K562 (cell line): ENCODE measurements at places on chromosomes 2 and 18.

DNA sequence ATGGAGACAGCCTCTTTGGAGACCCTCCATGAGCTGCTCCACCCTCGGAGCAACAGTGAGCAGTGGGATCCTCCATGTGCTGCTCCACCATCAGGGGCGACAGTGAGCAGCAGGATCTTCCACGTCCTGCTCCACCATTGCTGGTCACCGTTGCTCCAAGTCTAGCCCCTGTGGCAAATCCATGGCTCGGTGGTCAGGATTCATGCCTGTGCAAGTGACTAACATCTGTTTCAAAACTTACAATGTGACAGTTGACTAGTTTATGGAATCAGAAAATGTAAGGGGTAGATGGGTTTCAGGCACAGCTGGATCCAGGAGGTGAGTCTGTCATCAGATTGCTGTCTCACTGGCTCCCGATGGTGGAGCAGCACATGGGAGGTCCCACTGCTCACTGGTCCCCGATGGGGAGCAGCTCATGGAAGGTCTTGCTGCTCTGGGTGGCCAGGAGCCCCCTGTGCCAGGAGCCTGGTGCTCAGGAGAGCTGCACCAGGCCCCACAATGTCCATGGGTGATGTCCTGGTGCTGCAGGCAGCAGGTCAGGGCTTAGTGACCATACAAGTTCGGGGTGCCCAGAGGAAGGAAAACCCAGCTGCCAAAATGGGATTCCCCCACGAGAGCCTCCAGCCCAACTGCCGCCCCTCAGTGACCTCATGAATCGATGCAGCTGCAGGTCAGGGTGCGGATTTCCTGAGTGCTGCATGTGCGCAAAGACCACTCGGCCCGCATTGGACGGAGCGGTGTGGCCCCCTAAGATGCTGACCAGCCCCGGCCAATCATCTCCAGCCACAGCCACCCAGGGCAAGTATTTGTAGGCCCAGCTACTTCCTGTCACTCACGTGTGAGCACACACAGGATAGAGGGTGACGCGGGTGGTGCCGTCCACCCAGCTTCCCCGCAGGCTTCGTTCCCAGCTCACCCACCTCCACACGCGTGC is 116.5 kb upstream of the OTOS start:
- no peak for DNase-seq
- H3K4me3 ChIP-seq, result no peak overlapping the region
- no peaks in the 10 kb centered on the region for H3K36me3 ChIP-seq
- H3K27ac ChIP-seq, result no peak overlapping the region
- H3K27me3 ChIP-seq, result peaks cover 10% of the 10 kb centered on the region; the same call in 1 of the 2 replicates

DNA sequence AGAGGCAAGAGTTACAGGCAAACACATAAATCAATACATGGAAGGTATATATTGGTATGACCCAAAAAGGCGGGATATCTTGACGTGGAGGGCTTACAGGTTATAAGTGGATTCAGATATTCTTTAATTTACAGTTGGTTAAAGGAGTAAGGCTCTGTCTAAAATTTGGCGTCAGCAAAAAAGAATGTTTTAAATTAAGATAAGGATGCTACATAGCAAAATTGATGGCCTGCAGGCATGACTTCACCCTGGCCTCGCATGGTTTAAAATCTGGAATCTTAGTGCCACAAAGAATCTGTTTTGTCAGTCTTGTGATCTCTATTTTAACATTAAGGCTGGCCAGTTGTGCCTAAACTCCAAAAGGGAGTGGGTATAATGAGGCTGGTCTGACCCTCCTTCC is 58.4 kb upstream of the REL start:
- no peaks in the 10 kb centered on the region; the same call in 2 of the 3 replicates for H3K4me1 ChIP-seq
- H3K36me3 ChIP-seq, result no peaks in the 10 kb centered on the region
- H3K4me3 ChIP-seq, result no peak overlapping the region
- H3K27ac ChIP-seq, result no peak overlapping the region
- peaks cover 4% of the 10 kb centered on the region; the same call in 2 of the 3 replicates for H3K27me3 ChIP-seq

DNA sequence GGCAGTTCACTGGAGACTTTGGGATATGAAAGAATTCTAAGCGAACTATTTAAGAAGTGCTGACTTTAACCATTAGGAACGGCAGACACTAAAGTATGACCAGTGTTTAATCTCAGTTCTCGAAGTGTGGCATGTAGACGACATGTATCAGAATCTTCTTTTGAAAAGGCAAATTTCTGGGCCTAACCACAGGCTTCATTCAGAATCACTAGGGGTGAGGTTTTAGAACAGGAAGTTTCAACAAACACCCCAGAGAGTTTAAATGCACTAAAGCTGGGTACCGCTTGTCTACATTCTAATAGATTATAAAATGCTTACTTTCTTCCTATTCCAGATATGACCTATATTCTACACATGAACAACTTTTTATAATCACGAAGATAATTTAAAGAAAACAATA is 180.3 kb downstream of the ANKRD44 start:
- no peak for DNase-seq
- no peaks in the 10 kb centered on the region for H3K4me1 ChIP-seq
- no peaks in the 10 kb centered on the region for H3K36me3 ChIP-seq
- H3K4me3 ChIP-seq, result no peak overlapping the region

DNA sequence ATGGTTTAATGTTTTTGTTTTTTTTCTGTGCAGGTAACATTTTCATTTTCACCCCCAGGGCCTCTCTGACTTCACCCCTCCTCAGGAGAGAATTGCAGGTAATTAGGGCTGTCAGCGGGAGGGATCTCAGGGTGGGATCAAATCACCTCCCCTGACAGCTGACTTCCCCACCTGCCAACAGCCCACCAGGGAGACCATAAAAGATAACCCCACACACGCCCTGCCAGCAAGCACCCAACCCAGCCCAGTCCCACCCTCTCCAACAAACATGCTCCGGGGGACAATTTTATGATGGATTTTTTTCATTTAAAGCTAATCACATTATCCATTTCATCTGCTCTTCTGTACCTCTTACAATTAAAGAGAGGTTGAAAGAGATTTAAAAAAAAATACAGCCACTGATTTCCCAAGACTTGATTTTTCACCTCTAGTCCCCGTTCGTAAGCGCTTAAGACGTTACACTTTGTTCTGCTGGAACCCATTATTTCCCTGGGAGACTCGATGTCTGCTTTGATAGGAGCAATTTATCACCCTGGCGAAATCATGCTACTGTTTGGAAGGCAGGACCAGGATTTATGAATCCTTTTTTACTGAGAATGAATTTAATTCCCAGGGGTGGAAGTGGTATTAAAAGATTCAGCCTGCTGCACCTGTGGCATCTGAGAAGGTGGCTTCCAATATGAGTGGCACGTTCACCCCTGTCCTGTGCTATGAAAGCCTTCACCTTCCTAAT is 232.9 kb upstream of the ID2 start:
- peaks cover 29% of the 10 kb centered on the region for H3K27me3 ChIP-seq
- no peak overlapping the region for H3K27ac ChIP-seq
- H3K4me1 ChIP-seq, result no peaks in the 10 kb centered on the region
- no peak for DNase-seq
- no peaks in the 10 kb centered on the region for H3K36me3 ChIP-seq

DNA sequence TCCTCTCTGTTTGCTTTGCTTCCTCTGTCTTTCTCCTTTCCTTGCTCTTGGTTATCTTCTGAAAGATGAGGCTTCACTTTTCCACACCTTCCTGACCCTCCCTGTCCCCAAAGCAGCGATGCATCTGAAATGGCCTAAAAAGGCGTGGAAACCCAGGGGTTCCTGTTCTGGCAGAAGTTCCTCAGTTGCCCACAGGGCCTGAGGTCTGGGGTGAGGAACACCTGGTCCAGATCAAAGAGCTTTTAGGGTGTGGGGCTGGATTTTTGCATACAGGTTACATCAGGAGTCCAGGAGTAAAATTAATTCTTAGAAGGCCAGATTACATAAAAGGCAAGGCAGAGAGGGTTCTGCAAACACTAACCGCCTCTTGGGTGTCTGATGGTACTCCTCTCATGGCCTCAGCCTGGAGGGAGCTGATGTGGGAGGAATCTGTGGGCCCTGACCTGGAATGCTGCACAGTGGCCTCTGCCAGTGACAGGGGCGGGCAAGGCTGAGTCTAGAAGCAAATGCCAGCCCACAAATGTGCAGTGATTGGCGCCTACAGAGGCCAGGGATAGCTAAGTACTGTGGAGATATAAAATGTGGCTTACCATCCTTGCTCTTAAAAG is 41.8 kb downstream of the INPP4A start:
- no peak for DNase-seq
- H3K36me3 ChIP-seq, result no peaks in the 10 kb centered on the region
- no peaks in the 10 kb centered on the region; the same call in 2 of the 3 replicates for H3K4me1 ChIP-seq
- H3K27me3 ChIP-seq, result no peaks in the 10 kb centered on the region
- no peak overlapping the region for H3K4me3 ChIP-seq

- peak overlapping the region; percentile 15; the same call in 1 of the 2 replicates for H3K4me3 ChIP-seq
- no peak overlapping the region; the same call in 2 of the 3 replicates for H3K27ac ChIP-seq
- peak; percentile 10 for DNase-seq
- no peaks in the 10 kb centered on the region for H3K36me3 ChIP-seq
- no peaks in the 10 kb centered on the region for H3K4me1 ChIP-seq
Measured at GRCh38 chr2:164993287-164994016, 38.1 kb upstream of the SLC38A11 start.

DNA sequence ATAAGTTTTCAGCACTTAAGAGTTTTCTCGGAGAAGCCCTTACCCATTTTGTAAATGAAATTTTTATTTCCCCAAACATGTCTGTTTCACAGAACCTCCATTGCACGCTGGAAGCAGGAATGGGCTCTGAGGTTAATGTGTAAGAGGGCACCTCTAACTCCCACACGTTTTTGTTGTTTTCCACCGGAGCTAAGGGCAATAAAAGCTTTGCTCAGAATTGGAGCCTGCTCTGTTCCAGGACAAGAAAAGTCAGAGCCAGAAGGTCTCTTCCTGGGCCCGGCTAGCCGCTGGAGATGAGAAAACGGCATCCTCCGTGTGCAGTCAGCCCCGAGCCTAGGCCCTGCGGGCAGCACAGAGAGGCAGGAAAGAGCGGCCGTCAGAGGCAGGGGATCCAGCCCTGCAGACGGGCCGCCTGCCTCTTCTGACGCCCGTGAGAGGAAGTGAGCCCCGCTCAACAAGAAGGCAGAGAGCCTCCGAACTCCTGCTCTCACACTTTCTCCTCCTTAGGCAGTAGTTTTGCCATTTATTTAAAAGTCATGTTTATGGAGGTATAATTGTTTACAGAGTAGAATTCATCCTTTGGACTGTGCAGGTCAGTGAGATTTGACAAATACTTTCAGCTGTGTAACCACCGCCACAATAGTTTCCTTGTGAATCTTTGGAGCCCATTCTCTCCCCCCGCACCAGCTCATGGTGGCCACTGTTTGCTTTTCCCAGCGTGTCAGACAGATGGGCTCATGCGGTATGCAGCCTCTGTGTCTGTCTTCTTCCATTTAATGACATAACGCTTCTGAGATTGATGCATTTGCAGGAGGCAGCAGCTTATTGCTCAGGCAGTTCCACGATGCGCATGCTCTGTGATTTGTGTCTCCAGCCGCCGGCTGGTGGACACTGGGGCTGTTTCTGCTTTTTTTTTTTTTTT is 117.3 kb downstream of the GALR1 start:
- DNase-seq, result no peak
- H3K36me3 ChIP-seq, result no peaks in the 10 kb centered on the region
- H3K4me1 ChIP-seq, result no peaks in the 10 kb centered on the region; the same call in 1 of the 2 replicates
- H3K27me3 ChIP-seq, result no peaks in the 10 kb centered on the region
- H3K27ac ChIP-seq, result no peak overlapping the region
